ENCODE measurements at places on chromosomes 16 and 17.

- no peak for DNase-seq
These were observed 177.8 kb downstream of the CCDC182 start for GRCh38 chr17:57567251-57567650.

GRCh38 chr17:78774453-78774852, 7.6 kb downstream of the CYTH1 start:
- DNase-seq, result no peak

DNA sequence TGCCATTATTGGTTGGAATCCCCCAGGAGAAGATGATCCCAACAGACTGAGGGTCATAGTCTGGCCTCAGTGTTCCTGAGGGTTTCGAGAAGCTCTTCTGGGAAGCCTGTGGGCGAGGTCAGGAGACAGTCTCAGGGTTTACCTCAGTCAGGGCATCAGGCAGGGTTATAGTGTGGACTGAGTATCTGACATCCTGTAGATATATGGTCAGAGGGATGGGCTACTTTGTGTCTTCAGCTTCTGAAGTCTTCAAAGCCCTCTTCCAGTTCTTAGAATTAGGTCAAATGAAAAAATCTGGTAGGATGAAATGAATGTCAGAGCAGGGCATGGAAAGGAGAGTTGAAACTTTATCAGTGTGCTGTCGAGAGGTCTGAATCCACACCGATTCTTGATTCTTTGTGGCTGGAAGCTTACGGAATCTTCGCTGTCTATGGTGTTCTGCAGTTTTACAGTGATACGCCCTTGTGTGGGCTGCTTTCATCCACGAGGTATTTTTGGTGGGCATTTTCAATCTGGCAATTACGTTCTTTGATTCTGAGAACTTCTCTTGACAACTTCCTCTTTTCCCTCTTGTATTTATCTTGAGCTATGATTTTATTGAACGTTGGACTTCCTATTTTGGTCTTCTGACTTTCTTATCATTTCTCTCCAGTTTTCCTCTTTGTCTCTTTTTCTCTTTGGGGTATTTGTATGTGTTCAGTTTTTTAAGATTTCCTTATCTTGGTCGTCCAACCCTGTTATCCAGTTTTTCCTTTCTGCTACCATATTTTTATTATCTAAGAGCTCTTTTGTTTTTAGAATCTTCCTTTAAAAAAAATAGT, 30.4 kb downstream of the BPTF start:
- DNase-seq, result no peak

- DNase-seq, result no peak
These were observed 9.2 kb downstream of the FSCN2 start for GRCh38 chr17:81537343-81537855.

- DNase-seq, result no peak
These were observed 50.2 kb downstream of the CDK5R1 start for GRCh38 chr17:32536736-32537643.

- no peak for DNase-seq
These were observed 74.6 kb downstream of the SOCS1 start for GRCh38 chr16:11181242-11181898.

DNA sequence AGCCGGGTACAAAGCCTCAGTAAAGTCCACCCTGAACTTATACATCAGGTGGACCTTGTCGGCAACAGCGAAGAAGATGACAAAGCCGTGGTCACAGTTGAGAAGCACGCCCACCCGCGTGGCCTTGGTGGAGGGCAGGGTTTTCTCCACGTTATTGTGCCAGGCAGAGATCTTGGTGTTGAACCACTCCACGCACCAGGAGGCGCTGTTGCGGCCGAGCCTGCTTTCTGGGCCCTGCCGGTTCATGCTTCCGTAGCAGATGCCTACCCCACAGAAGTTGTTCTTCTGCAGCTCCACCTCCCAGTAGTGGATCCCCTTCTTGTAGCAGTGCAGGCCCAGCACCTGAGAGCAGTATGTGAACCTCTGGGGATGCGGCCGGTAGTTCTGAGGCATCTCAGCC, 22.1 kb downstream of the TRIM25 start:
- peak; percentile 32 for DNase-seq

DNA sequence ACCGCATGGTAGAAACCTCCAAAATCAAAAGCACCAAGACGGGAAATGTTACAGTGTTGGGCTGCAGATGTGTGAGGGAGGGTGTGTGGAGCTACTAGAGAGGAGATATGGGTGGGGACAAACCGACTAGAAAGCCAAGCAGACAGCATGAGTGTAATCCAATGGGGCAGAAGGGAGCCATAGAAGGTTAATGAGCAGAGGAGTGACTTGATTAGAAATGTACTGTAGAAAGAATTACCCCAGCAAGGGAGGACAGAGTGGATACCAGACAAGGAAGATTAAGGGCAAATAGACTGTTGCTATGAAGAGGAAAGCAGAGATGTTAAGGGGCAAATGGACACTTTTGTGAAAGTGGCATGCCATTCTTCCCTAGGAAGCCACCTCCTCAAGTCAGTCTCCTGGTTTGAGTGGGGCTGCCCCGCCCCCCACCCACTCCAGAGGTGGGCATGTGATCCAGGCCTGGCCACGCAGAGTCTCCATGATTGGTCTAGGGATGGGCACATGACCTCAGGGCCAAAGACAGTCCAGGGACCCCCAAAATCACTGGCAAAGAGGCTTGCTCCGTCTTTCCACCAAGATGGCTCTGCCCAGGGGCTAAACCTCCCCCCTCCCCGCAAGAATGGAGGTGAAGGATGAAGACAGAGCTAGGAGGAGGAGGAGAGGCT, 4.3 kb downstream of the COTL1 start:
- DNase-seq, result no peak

GRCh38 chr16:2691491-2692248, 9.3 kb downstream of the KCTD5 start:
- DNase-seq, result no peak

DNA sequence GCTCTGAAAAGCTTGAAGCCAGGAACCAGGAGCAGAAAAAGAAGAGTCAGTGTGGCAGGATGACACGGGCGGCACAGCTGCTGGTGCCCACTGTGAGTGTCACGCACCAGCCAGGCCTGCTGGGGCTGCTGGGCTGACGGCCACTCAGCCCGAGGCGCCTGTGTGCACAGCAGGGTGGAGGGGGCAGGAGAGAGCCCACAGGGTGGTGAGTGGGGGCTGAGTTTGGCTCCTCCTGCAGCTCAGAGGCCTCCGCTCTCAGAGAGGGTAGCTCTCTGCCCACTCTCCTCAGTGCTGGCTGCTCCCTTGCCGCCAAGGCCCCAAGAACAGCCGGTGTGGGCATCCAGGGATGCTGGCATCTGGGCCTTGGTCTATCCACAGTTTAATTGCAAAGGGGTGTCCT, 59.6 kb downstream of the GSG1L start:
- no peak for DNase-seq

GRCh38 chr17:8162233-8162996, at the start of gene VAMP2:
VAMP2 (minus strand) TSS chr17:8162948; CDS start chr17:8162879, 69 bp downstream.
- peak; percentile 81 for DNase-seq

GRCh38 chr17:73404246-73404645, 92.4 kb upstream of the CDC42EP4 start:
- no peak for DNase-seq

- no peak for DNase-seq
These were observed 2.8 kb downstream of the MT1X start for GRCh38 chr16:56684926-56685590.

- no peak for DNase-seq
These were observed 113.3 kb downstream of the UTP18 start for GRCh38 chr17:51373489-51374152.

DNA sequence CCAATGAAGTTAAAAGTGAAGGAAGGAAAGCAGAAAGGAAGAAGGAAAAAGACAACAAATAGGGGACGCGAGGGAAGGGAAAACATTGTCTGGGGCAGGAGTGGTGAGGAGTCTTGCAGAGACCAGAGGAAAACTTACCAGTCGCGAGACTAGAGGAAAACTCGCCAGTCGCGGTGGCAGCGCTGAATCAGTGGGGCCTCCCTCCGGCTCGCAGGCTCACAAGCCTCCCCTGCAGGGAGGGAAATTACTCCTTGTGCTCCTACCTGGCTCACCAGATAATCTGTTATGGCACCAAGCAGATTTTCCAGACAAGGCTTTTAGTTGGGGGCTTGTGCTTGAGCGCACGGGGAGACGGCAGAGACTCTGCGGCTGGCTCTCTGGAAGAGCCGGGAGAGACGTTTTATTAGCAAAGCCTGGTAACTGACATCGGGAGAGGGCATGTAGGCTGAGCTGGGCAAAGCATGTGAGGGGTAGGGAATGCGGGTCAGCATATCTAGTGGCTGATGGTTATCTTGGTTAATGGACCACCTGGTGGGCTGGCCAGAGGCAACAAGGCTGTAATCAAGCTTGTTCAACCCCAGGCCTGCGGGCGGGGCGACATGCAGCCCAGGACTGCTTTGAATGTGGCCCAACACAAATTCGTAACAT, 37.1 kb downstream of the LCMT1 start:
- no peak for DNase-seq

DNA sequence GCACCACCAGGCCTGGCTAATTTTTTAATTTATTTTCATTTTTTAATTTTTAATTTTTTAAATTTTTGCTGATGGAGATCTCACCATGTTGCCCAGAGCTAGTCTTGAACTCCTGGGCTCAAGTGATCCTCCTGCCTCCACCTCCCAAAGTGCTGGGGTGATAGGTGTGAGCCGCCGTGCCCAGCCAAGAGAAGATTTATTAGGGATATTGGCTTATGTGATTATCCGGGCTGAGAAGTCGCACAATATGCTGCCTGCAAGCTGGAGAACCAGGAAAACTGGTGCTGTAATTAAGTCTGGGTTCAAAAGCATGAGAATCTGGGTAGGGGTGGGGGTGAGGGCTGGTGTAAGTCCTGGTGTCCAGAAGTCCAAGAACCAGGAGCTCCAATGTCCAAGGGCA, 2.5 kb upstream of the C16orf90 start:
- DNase-seq, result no peak

Data from central memory CD8-positive, alpha-beta T cell (primary cell).